ENCODE measurements at places on chromosomes 16 and 17. TPM values are rescaled to one million over a fixed set of nuclear protein-coding genes. Genes with fewer than 3 reads are reported as not detected.

FBXL19 gene
- total RNA-seq, result 45.5 TPM

ACAP1 gene
- total RNA-seq, result 15.6 TPM

KRT9 gene
- total RNA-seq, result not detected

CDH1 gene
- total RNA-seq, result 435 TPM

CA5A gene
- not detected for total RNA-seq

KRT36 gene
- not detected for total RNA-seq

FAM20A gene
- total RNA-seq, result not detected

CENPN gene
- 2.7 TPM for total RNA-seq

TOX3 gene
- total RNA-seq, result 24.5 TPM

SULT1A4 gene
- 158 TPM for total RNA-seq

COIL gene
- 14.2 TPM for total RNA-seq

ZP2 gene
- 2.3 TPM for total RNA-seq

TNS4 gene
- total RNA-seq, result 0.54 TPM

SLC26A11 gene
- total RNA-seq, result 29.9 TPM

ZNF469 gene
- total RNA-seq, result 0.80 TPM

C17orf67 gene
- total RNA-seq, result 10.7 TPM

SCNN1G gene
- not detected for total RNA-seq

KRTAP4-4 gene
- total RNA-seq, result not detected

GDPD3 gene
- total RNA-seq, result 25.6 TPM

Data from Peyer's patch (tissue), 4 donors.